Stimulated activated CD4-positive, alpha-beta T cell treated with anti-CD3 and anti-CD28 coated beads, TNF-alpha, amount 100 ng/mL, for 48 hours (primary cell): ENCODE measurements at places on chromosomes 1 and 21.

DNA sequence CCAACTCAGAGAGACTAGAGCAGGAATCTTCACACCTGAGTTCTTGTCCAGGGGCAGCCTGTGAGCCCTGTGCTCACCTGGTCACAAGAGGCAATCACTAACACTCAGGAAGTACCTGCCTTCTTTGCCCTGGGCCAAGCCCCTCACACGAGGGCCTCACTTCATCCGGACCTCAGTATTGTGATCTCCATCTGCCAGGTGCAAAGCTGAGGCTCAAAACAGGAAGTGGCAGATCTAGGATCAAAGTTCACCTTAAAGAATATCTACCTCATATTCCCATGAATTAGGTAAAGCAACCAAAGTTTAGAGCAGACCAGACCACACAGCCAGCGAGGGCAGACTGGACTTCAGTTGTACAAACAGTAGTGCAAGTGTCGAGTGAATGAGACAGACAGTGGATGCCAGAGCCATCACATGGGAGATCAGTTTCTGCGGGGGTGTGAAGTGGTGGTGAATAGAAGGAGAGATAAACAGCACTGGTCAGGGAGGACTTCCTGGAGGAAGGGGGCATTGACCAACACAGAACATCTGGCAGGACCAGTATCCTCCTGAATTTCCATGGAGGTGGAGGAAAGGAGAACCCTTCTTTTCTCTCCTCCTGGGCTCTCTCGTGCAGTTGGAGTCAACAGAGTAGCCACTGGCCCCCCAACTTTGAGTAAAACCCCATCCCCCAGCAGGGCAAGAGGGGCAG, 116.6 kb upstream of the ZBTB40 start:
- no peak for DNase-seq

DNA sequence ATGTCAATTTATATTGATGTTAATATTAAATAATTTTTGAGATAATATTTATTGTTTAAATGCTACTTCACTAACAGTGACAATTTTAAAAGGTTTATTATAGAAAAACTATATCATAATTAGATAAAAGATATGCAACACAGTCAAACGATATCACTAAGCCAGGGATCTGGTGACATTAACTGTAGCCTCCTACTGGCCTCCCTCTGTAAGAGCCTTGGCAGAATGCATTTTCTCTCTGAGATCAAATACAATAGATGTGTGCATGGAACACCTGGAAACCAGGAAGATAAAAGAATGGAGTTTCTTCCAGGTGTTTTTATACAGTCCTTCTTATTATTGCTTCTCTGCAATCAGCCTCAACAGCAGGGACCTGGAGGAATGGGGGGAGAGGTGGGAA, 1762.1 kb downstream of the BRINP3 start:
- no peak for DNase-seq

DNA sequence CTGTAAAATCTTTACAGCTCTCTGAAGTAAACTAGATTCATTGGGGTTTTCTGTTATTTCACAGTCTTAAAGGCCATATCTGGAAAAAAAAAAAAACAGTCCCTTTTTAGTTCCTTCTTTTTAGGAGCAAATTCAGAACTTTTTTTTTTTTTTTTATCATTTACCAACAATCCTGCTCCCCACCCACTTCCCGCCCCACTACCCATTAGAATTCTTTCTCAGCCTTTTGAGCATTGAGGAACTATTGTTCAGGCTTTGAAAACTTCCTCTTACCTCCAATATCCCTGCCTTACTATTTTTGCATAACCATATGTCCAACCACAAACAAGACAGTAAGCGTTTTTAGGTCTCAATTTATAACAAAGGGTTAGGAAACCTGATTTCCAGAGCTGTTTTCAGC, 330.1 kb downstream of the PLPP3 start:
- DNase-seq: no peak

DNA sequence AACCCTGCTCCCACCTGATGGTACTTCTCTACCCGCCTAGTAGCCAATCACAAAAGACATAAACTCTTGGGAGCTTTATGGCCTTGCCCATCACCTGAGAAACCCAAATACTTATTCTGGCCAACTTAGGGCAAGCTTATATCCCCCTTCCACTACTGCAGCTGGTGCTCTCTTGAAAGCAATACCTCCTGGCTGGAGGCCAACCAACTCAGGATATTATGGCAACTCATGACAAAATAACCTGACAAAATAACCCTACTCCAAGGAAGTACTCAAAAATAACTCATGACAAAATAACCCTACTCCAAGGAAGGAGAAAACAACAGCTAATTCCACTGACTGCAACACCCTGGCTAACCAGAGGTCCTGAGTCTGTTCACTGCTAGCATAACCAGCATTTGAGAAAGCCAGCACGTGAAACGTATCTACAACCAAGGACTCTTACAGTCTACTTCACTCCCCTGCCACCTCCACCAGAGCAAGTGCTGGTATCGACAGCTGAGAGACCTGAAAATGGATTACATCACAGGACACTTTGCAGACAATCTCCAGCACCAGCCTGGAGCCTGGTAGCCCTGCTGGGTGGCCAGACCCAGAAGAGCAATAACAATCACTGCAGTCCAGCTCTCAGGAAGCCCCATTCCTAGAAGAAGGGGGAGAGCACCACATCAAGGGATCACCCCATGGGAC, 179.9 kb downstream of the COL24A1 start:
- DNase-seq: no peak

- no peak for DNase-seq
Observed at GRCh38 chr1:152515434-152515783, 1.1 kb downstream of the CRCT1 start.

DNA sequence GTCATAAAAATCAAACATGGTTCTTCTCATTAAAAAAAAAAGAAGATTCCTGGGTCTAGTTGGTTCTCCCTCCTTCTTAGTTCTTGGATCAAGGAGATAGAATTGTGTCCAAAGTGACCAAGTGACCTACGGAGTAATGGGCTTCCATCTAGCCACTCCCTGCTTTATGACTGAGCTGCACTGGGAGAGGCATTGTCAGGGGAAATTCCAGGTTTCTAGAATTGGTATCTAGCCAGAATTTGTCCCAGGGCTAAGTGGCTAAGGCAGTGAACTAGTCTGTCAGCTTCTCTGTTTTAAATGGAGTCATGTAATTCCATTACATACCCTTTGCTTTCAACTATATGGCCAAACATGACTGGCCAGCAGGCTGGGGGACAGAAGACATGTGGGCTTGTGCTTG, 40.1 kb upstream of the ERG start:
- DNase-seq: no peak

GRCh38 chr1:154423304-154423987, 18.3 kb downstream of the IL6R start:
- DNase-seq: no peak

DNA sequence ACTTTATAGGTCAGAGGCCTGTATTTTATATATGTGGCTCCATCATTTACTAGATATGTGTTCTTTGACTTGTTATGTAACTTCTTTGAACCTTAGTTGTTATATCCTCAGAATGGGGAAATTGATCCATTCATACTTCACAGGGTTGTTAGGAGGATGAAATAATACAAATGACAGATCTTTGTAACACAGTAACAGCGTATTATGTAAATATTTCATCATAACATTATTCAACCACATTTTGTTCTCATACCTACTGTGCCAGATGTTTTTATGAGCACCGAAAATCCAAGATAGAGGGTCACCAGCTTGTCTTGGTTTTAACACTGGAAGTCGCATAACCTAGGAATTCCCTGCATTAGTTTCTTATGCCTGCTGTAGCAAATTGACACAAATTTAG, 3.3 kb downstream of the SUCO start:
- no peak for DNase-seq

DNA sequence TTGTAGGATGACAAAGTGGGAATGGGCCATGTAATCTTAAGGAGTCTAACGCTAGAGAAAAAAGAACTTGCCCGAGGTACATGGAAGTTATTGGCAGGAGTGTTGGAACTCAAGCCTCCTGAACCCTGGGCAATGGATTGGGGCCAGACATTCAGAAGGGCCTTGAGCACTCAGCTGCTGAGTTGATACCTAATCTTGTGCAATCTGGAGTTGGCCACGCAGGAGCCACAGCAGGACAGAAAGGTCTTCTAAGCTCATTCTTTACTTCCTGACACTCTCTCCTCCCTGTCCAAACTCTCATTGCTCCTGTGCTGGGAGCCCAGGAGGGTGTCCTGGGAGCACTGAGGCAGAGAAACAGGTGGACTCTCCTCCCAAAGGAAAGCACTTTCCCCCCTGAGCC, 25.1 kb upstream of the CSF1 start:
- DNase-seq: no peak

GRCh38 chr1:239744851-239745250, 346.8 kb upstream of the FMN2 start:
- no peak for DNase-seq

DNA sequence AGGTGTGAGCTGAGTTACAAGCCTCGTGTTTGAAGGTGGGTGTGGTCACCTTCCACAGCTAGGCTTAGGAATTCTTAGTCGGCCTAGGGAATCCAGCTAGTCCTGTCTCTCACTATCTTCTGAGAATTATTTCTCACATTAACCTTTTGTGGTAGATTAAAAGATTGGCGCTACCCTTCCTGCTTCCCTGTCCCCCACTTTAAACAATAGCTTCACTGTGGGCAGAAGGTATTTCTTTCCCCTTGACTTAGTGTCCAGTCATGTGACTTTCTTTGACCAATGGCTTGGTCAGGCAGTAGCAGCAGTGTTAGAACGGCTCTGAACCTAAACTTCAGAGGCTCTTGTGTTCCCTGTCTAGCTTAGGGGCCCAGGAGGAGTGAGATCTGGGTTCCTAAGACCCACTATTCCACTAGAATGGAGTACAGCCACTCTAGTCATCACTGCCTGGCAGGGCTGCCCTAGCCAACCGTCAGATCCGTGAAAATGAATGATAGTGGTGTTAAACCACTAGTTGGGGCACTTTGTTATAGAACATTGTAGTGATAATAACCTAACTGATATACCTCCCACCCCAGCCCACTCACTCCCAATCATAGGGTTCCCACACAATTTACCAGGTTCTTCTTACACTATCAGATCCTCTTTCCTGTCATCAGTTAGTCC, 13.9 kb upstream of the C1orf141 start:
- DNase-seq: no peak
